ENCODE measurements at places on chromosomes 3 and 15. TPM values are rescaled to one million over a fixed set of nuclear protein-coding genes. Genes with fewer than 3 reads are reported as not detected.

The FBXO40 gene
- not detected for total RNA-seq

The DNAJC19 gene
- total RNA-seq, result 44.5 TPM

The CADM2 gene
- total RNA-seq, result 0.30 TPM

The CKMT1A gene
- not detected for total RNA-seq

The NXPE3 gene
- total RNA-seq, result 20.4 TPM

The TF gene
- total RNA-seq, result 0.16 TPM

The BFSP2 gene
- total RNA-seq, result 2.1 TPM

The SV2B gene
- total RNA-seq, result not detected

- H3K27me3 ChIP-seq, result peaks cover 18% of the 10 kb centered on the region
- H3K27ac ChIP-seq, result no peak overlapping the region
- H3K4me3 ChIP-seq, result no peak overlapping the region
- H3K4me1 ChIP-seq, result no peaks in the 10 kb centered on the region
Observed at GRCh38 chr15:71501344-71502076, 308.8 kb upstream of the NR2E3 start.

- peaks cover 9% of the 10 kb centered on the region for H3K27me3 ChIP-seq
- no peak overlapping the region for H3K4me3 ChIP-seq
- DNase-seq, result no peak
Observed at GRCh38 chr15:73391128-73391872, 22.5 kb upstream of the HCN4 start.

- H3K4me1 ChIP-seq, result peaks cover 7% of the 10 kb centered on the region
- no peaks in the 10 kb centered on the region for H3K27me3 ChIP-seq
- DNase-seq, result no peak
- H3K27ac ChIP-seq, result no peak overlapping the region
- no peak overlapping the region for H3K4me3 ChIP-seq
Observed at GRCh38 chr3:197088370-197088769, 58.8 kb upstream of the MELTF start.

- no peak overlapping the region for H3K4me3 ChIP-seq
- peaks cover 36% of the 10 kb centered on the region for H3K4me1 ChIP-seq
- H3K36me3 ChIP-seq, result peaks cover 3% of the 10 kb centered on the region
- H3K27ac ChIP-seq, result no peak overlapping the region
Observed at GRCh38 chr15:80996247-80996646, 4.5 kb upstream of the TLNRD1 start.

DNA sequence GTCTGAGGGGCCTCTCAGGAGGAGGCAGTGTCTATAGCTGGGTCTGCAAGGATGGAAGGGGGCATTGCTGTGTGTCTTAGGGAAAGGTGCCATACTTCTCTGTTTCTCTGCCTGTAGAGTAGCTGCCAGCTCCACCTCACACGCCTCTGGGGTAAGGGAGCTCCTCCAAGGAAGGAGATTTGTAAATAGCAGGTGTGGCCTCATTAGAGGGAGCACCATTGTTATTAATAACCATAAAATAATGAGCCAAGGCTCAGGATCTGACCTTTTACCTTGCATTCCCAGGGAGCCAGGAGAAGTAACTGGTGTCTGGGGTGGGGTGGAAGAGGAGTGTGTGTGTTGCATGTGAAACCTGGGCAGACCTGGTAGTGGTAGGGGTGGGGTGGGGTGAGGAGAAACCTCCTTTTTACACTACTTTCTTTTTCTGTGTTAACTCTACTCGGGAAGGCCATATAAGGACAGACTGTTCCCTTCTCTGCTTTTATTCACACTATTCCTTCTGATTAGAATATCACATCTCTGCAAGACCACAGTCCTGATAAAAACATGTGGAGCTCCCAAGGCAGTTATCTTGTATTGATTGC lies 2.2 kb upstream of the C15orf39 start:
- peak overlapping the region; percentile 72 for H3K27ac ChIP-seq
- no peaks in the 10 kb centered on the region for H3K27me3 ChIP-seq
- peaks cover 6% of the 10 kb centered on the region for H3K36me3 ChIP-seq
- peak; percentile 50 for DNase-seq

DNA sequence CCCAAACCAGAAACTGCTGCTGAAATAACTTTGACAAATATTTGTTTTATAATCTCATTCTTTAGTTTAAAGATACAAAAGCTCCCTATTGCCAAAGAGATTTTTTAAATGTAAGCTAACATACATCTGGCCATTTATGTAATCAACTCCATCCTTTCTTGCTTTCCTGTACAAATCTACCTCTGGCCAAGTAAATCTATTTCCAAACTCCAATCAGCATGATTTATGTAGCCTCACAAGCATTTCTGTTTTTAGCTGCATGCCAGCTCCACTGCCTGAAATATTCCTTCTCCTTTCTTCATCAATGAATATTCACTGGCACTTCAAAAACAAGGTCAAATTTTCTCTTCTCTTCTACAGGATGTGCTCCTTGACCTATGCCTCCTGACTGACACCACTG lies 80.0 kb downstream of the SHOX2 start:
- no peaks in the 10 kb centered on the region for H3K27me3 ChIP-seq
- no peak for DNase-seq
- H3K27ac ChIP-seq, result no peak overlapping the region
- no peaks in the 10 kb centered on the region for H3K36me3 ChIP-seq
- no peak overlapping the region for H3K4me3 ChIP-seq
- no peaks in the 10 kb centered on the region for H3K4me1 ChIP-seq

DNA sequence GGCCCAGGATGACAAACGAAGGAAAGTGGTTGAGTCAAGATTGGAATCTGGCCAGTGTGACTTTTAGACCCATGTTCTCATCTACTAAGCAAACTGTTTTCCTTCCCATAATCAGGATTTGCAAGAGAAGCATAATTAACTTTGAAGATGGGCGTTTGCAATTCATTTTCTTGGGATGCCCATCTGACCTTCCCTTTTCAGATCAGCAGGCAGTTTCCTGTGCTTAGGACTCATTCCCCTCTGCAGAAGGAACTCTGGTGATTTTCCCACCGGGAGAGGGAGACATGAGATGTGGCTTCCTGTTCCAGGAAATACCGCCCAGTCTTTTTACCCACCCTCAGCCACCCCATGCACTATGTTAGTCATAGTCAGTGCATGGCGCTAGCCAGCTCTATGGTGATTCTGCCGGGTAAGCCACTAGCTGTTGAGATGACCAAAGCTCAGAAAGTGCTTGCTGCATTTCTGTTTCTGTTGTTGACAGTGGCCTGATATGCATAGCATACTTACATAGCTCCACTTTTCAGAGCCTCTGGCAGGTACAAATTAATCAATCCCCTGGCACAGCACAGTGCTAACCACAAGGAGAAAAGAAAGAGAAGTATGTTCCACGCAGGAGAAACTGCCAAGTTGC lies 129.4 kb downstream of the VGLL4 start:
- H3K27ac ChIP-seq, result no peak overlapping the region
- no peaks in the 10 kb centered on the region for H3K27me3 ChIP-seq
- H3K4me1 ChIP-seq, result peaks cover 8% of the 10 kb centered on the region

GRCh38 chr3:147038481-147038880 lies 367.9 kb downstream of the ZIC4 start:
- H3K36me3 ChIP-seq, result no peaks in the 10 kb centered on the region
- H3K4me3 ChIP-seq, result no peak overlapping the region
- DNase-seq, result no peak
- H3K27me3 ChIP-seq, result no peaks in the 10 kb centered on the region

GRCh38 chr15:50883903-50884302 lies 24.6 kb upstream of the AP4E1 start:
- peak overlapping the region; percentile 95 for H3K27ac ChIP-seq
- peak; percentile 73 for DNase-seq
- H3K4me3 ChIP-seq, result peak overlapping the region; percentile 7
- no peaks in the 10 kb centered on the region for H3K27me3 ChIP-seq
- H3K36me3 ChIP-seq, result peaks cover 3% of the 10 kb centered on the region

DNA sequence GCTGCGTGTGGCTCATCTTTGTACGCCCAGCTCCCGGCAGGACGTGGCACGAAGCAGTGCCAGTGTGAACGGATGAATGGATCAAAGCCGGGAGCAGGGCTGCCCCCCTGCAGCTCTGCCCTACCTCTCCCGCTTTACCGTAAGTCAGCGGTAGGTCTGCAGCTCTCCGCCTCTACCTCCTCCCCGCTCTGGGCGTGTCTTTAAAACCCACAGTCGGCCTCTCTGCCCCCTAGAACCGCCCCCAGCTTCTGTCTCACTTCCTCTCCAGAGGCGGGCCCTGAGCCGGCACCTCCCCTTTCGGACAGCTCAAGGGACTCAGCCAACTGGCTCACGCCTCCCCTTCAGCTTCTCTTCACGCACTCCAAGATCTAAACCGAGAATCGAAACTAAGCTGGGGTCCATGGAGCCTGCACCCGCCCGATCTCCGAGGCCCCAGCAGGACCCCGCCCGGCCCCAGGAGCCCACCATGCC lies at the start of gene PML:
Gene PML (plus strand): TSS at position 304 of the 471 bp plus-strand sequence. CDS start 97 bp downstream, at position 401.
- peaks cover 37% of the 10 kb centered on the region for H3K36me3 ChIP-seq
- H3K4me1 ChIP-seq, result peaks cover 58% of the 10 kb centered on the region
- H3K27ac ChIP-seq, result peak within 1 kb of the TSS; percentile 86
- peak within 1 kb of the TSS; percentile 83 for H3K4me3 ChIP-seq
- peak; percentile 99 for DNase-seq

GRCh38 chr3:134516905-134517304 lies 31.0 kb downstream of the CEP63 start:
- H3K36me3 ChIP-seq, result peaks cover 40% of the 10 kb centered on the region
- peaks cover 5% of the 10 kb centered on the region for H3K4me1 ChIP-seq
- DNase-seq, result no peak
- no peak overlapping the region for H3K4me3 ChIP-seq
- H3K27me3 ChIP-seq, result no peaks in the 10 kb centered on the region

- H3K27me3 ChIP-seq, result no peaks in the 10 kb centered on the region
- no peak for DNase-seq
- H3K27ac ChIP-seq, result no peak overlapping the region
- H3K4me1 ChIP-seq, result peaks cover 52% of the 10 kb centered on the region
Observed at GRCh38 chr3:129018271-129018670, 17.2 kb downstream of the EFCC1 start.

- peaks cover 47% of the 10 kb centered on the region for H3K27me3 ChIP-seq
- peak; percentile 81 for DNase-seq
- peaks cover 2% of the 10 kb centered on the region for H3K36me3 ChIP-seq
- peak overlapping the region; percentile 52 for H3K27ac ChIP-seq
Observed at GRCh38 chr3:44104668-44105321, 136.9 kb upstream of the TOPAZ1 start.

GRCh38 chr3:159937561-159938166 lies 51.0 kb upstream of the IL12A start:
- H3K36me3 ChIP-seq, result peaks cover 6% of the 10 kb centered on the region
- no peak overlapping the region for H3K4me3 ChIP-seq
- H3K27me3 ChIP-seq, result peaks cover 4% of the 10 kb centered on the region
- no peak overlapping the region for H3K27ac ChIP-seq
- H3K4me1 ChIP-seq, result peaks cover 13% of the 10 kb centered on the region
- DNase-seq, result no peak

- H3K27ac ChIP-seq, result no peak overlapping the region
- DNase-seq, result no peak
- peaks cover 1% of the 10 kb centered on the region for H3K4me1 ChIP-seq
Observed at GRCh38 chr3:183500319-183500718, 55.2 kb downstream of the KLHL6 start.

DNA sequence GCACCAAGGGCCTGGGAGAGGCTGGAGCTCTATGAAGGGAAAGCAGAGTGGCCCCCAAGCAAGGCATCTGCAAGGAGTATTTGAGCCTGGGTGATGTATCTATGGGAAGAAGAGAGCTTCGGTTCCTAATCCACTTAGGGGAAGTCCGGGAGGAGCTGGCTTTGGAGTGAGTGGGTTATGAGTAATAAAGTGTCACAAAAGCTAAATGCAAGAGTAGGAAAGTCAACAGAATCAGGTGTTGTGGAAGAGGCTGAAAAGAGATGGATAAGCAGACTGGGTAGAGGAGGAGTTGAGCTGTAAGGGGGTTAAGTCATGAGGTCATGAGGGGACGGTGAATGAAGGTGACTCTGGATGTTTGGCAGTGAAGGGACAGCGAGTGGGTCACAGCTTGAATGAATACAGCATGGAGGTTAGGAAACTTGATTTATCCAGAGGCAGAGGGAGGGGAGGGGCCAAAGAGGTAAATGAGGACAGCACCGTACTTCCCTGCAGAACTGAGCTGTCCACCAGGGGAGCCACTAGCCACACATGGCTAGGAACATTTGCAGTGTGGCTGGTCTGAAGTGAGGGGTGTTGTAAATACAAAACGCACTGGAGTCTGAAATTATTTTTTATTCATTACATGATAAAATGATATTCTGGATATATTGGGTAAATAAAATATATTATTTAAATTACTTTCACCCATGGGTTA lies 83.3 kb downstream of the ADCY5 start:
- H3K4me3 ChIP-seq, result no peak overlapping the region
- H3K27ac ChIP-seq, result no peak overlapping the region
- H3K36me3 ChIP-seq, result no peaks in the 10 kb centered on the region
- H3K4me1 ChIP-seq, result no peaks in the 10 kb centered on the region

DNA sequence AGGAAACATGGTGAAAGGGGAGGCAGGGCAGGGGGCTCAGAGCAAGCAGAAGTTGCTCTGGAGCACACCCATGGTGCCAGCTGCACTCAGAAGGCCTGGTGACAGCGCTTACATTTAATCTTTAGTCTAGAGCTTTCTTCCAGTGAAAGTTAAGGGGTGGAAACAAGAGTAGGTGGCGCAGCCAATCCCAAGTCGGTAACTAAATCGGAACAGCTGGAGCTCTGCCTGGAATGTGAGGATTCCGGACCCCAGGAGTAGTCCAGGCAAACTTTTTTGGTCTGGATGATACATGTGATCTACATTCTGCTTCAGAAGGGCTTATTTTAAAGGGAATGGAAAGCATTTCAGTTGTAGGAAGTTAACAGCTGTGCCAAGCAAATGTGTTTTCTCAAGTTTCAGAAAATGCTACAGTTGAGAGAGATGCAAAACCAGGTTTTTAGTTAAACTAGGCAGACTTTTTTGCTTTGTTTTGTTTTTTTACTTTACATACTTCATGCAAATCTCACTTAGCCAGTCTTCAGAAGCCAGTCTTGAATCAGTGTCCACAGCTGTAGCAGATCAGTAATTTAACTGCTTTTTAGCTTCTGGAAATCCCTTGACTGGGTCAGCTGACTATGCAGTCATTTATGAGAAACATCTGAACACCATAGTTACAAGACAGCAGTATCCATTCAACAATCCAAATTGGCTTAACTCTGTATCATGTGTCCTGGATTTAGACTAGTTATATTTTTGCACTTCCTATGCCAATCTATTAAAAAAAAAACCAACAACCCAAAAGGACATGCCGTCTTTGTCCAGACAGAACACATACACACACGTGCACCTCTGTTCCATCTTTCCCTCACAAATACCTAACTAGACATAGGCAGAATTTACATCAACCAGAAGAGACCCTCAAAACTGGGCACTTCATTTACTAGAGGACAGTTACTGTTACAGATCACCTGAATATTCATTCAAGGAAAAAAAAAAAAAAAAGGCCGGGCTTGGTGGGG lies 33.2 kb downstream of the ZNF106 start:
- no peaks in the 10 kb centered on the region for H3K27me3 ChIP-seq
- H3K4me1 ChIP-seq, result no peaks in the 10 kb centered on the region
- H3K36me3 ChIP-seq, result peaks cover 7% of the 10 kb centered on the region
- DNase-seq, result no peak
- no peak overlapping the region for H3K4me3 ChIP-seq

DNA sequence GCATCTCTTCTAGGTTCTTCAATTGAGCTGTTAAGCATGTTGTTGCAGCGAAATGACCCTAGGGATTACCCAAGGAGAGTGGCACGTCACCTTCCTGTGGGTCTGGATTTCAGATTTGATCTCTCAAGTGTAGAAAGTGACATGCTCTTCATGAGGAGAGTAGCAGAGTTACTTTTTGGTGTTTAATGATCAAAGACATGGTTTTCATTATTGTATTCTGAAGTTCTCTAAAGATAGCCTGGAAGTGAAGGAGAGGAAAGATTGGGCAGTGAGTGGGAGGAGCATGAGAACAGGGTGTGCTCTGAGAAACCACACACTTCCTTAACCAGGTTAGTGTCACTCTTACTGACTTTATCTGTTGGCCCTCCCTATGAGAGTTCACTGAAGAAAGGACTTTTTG lies 153.6 kb downstream of the AKAP13 start:
- peaks cover 25% of the 10 kb centered on the region for H3K36me3 ChIP-seq
- H3K4me3 ChIP-seq, result no peak overlapping the region
- H3K27ac ChIP-seq, result peak overlapping the region; percentile 39
- DNase-seq, result no peak
- peaks cover 25% of the 10 kb centered on the region for H3K4me1 ChIP-seq

Data from activated CD8-positive, alpha-beta memory T cell treated with anti-CD3 and anti-CD28 coated beads, Interleukin-2, amount 10 ng/mL, durations not matched to agents 7 days and 5 days (primary cell).